ENCODE measurements at places on chromosomes 1 and 21. TPM values are rescaled to one million over a fixed set of nuclear protein-coding genes. Genes with fewer than 3 reads are reported as not detected.

SPEN gene
- 33.5 TPM for total RNA-seq

FMOD gene
- not detected for total RNA-seq

TRIM67 gene
- total RNA-seq: 0.26 TPM

DIO1 gene
- not detected for total RNA-seq

DNA sequence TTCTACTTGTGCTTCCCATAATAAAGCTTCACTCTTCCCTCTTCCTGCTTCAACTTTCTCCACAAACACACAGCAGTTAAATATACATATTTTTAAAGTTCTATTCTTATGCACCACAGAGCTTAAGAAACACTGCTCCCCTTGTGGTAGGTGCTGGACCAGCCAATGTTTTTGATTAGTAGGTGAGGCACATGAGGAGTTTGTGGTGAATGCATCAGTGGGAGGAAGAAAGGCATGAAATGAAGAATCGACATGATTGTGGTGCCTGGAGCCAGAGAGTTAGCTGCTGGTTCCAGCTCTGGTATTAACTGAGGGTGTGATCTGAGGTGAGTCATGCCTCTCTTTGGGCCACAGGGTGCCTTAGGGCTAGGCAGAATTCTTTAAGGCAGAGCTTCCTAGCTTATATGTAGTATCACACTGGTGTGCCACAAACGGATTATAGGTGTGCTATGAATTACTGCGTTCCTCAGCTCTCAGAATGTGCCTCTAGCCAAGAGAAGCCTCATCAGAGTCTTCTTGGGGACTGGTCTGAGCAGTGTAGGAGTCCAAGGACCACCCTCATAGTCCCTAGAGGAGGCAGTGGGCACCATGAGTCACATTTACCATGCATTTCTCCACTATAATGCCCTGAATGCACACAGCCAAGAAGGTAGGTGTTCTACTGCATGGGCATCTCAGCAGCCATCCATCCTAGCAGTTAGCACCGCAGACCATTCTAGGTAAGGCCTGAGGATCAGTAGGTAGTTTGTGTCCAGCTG, 97.4 kb upstream of the SGIP1 start:
- H3K27ac ChIP-seq: no peak overlapping the region
- peaks cover under 1% of the 10 kb centered on the region for H3K27me3 ChIP-seq
- H3K4me1 ChIP-seq: peaks cover 25% of the 10 kb centered on the region
- DNase-seq: no peak
- H3K36me3 ChIP-seq: no peaks in the 10 kb centered on the region
- no peak overlapping the region for H3K4me3 ChIP-seq

GRCh38 chr1:16093611-16094010, 20.2 kb upstream of the FAM131C start:
- no peak overlapping the region for H3K27ac ChIP-seq
- no peak for DNase-seq
- H3K4me3 ChIP-seq: no peak overlapping the region
- no peaks in the 10 kb centered on the region for H3K36me3 ChIP-seq
- H3K27me3 ChIP-seq: peaks cover 4% of the 10 kb centered on the region

DNA sequence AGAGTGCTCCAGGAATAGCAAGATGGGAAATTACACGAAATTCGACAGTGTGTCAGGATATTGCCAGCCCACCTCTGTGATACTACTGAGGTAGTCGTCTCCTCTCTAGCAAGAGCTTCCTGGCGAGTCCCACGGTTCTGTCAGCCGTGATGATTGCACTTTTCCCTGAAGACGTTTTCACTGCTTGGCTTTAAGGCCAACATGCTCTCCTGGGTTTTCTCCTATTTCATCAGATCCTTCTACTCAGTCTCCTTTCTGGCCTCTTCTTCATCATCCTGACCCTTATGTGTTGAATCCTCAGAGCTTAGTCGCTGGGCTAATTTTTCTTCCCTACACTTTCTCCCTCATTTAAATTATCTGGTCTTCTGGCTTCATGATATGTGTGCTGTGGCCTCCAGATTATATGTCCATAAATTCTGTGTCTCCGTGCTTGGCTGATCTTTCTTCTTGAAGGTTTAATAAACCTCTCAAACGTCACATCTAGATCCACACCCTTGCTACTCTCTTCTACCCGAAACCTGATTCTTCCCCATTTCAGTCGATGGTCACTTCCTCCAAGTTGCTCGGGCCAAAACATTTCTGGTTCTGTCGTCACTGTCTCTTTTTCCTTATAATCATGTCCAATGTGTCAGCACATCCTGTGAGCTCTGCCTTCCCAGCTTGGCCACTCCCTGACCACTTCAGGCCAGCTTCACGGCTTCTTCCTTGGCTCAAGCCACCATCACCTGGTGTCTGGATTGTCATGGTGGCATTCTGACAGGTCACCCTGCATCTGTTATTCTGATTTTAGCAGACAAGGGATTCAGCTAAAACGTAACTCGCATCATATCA, 12.2 kb downstream of the OR2B11 start:
- no peak for DNase-seq
- no peaks in the 10 kb centered on the region for H3K36me3 ChIP-seq
- H3K27ac ChIP-seq: no peak overlapping the region
- H3K4me3 ChIP-seq: no peak overlapping the region
- H3K27me3 ChIP-seq: no peaks in the 10 kb centered on the region

DNA sequence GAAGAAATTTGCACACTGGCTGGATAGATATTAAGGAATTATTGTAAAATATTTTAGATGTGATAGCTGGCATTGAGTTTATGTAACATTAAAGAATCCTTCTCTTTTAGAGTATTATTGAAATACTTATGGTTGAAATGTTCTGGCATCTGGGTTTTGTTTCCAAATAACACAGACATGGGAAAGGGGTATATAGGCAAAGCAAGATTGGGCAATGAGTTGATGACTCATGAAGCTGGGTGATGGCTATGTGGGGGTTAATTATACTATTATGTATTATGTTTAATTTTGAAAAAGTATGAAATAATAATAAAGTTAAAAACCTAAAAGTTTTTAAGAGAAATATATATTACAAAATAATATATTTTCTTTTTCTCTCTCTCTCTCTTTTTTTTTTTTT, 12.5 kb upstream of the PTPN14 start:
- no peak overlapping the region for H3K27ac ChIP-seq
- H3K4me1 ChIP-seq: no peaks in the 10 kb centered on the region
- no peak overlapping the region for H3K4me3 ChIP-seq
- no peak for DNase-seq

GRCh38 chr1:118159569-118159968, 25.5 kb downstream of the SPAG17 start:
- peaks cover 7% of the 10 kb centered on the region for H3K4me1 ChIP-seq
- no peak overlapping the region for H3K27ac ChIP-seq

GRCh38 chr1:44442791-44443190, 37.7 kb downstream of the RNF220 start:
- no peak for DNase-seq
- no peak overlapping the region for H3K27ac ChIP-seq
- peaks cover 5% of the 10 kb centered on the region for H3K36me3 ChIP-seq
- H3K4me1 ChIP-seq: peaks cover 4% of the 10 kb centered on the region

- no peak overlapping the region for H3K4me3 ChIP-seq
- H3K4me1 ChIP-seq: no peaks in the 10 kb centered on the region
- peaks cover 2% of the 10 kb centered on the region for H3K27me3 ChIP-seq
- DNase-seq: no peak
- H3K36me3 ChIP-seq: no peaks in the 10 kb centered on the region
Observed at GRCh38 chr1:240768979-240769378, 157.0 kb upstream of the GREM2 start.

- no peak for DNase-seq
- no peak overlapping the region for H3K27ac ChIP-seq
- peaks cover under 1% of the 10 kb centered on the region for H3K4me1 ChIP-seq
Observed at GRCh38 chr1:111541721-111542120, 38.3 kb upstream of the ADORA3 start.
